ENCODE measurements at places on chromosomes 3 and 15.

- no peak for DNase-seq
Observed at GRCh38 chr15:91867581-91868026, 14.1 kb downstream of the SLCO3A1 start.

DNA sequence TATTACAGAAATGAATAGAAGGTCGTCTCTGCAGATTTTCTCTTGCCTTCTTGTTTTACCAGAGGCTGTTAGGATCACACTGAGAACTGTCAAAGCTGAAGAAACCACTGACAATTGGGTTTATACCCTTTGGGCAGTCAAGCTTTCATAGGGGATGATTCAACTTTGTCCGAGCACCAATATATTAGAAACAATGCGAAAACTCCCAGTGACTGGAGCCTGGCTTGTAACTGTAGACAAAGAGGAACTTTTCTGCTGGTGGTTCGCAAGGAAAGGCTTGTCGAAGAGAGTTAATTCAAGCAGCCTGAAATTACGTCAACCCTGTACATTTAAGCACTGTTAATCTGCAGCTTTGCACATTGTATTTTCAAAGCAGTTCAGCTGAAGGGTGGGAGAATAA is 193.2 kb upstream of the ZNF385D start:
- DNase-seq = no peak

DNA sequence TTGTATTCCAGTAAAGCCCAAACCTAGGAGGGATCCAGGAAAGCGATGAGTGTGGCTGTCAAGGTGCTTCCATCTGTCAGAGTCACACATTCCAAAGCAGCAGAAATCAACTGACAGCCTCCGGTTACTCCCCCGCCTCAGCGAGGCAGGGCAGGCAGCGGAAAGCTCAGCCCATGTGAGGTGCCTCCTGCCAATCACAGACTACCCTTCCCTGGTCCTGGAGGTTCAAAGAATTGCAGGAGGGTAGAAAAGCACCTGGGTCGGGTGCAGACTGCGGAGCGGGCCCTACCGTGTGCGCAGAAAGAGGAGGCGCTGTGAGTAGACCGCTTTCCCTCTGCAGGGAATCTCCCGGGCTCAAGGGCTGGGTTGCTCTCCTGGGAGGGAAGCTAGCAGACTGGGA is at the start of gene UPK1B:
Gene UPK1B, plus strand, starts transcription at position 274 of the 400 bp plus-strand sequence. CDS start 13,144 bp downstream, outside the sequence.
- no peak for DNase-seq

- DNase-seq = no peak
Observed at GRCh38 chr15:62083194-62084154, 16.7 kb downstream of the C2CD4A start.

GRCh38 chr3:187954873-187955586 is 198.9 kb upstream of the LPP start:
- DNase-seq = no peak

DNA sequence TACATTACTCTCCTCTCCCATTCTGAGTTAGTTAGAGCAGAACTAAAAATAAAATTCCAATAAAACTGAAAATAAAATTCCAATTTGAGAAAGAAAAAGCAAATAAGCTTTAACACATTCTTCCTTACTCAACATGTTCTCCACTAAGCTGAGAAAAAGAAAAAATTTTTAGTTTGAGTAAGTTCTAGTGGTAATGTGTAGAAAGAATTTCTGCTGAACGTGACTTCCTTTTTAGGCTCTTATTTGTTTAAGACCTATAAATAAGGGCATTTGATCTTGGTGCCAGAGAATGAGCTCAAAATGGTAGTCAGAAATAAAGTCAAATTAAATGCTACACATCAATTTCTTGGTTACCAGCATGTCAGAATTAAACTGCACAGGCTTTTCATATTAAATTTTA is 57.6 kb upstream of the ABHD10 start:
- DNase-seq = no peak

GRCh38 chr15:91265416-91265940 is 165.4 kb downstream of the SV2B start:
- DNase-seq = no peak

- DNase-seq = no peak
Observed at GRCh38 chr3:160312014-160312624, 86.9 kb downstream of the C3orf80 start.

DNA sequence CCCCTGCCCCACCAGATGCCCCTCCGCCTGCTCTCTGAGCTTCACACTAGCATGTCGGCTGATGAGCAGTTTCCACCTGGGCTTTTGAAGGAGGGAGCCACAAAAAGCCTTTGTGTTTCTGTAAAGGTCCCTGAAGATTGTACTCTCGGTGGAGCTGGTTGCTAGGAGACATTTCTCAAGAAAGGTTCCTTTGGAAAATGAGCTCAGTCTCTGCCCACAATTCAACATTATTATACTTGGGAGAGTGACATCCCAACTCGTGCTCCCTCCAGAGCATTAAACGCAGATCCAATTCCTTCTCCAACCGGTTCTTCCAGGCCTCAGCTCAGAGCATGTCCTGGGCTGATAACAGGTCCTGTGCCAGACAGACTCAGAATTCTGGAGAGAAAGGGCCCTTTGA is 26.8 kb upstream of the FAM107A start:
- no peak for DNase-seq

GRCh38 chr3:192827208-192827607 is 90.4 kb downstream of the MB21D2 start:
- DNase-seq = no peak

- no peak for DNase-seq
Observed at GRCh38 chr3:155958676-155959075, 88.2 kb downstream of the GMPS start.

DNA sequence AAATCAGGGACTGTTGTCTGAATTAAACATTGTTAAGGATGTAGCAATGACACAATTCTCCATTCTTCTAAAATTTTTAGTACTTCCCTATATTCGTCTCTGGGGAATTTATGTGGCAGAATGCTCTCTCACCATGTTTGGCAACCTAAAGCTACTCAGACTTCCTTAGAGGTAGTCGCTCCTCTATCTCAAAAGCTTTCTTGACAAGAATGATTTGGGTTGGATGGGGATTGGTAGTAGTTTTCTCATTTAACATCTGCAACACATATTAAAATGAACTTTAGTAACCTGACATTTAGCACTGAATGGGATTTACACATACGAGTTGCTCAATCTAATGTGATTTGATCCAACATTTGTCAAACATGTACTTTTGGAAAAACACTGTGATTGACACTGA is 233.3 kb downstream of the RBMS3 start:
- no peak for DNase-seq

GRCh38 chr3:125134952-125135351 is 77.6 kb downstream of the SLC12A8 start:
- no peak for DNase-seq

DNA sequence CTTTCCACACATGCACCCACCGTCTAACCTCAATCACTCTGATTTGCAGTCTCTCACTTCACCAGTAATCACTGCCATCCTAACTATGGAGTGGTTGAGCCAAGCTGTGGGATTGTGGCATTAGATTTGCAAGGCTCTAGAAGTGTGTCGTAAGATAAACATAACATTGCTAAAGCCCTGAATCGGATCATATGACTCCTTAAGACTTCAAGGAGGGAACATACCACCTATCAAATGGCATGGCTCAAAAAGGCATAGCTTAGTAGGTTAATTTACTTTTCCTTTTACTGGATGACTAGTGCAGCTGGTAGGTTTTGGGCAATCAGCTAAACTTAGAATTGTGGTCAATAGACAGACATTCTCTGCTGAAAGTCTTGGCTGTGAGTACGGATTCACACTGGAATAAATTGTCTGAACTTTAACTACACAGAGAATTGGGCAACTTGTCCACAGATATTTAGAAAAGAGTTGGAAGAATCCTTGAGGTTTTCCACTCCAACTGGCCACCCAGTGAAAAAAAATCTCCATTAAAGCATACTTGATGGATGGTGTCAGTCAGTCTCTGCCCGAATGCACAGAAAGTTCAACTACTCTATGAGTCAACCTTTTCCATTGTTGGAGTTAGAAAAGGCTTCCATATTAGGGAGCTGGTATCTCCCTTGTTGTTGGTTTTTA is 476.7 kb upstream of the CBLB start:
- DNase-seq = no peak

DNA sequence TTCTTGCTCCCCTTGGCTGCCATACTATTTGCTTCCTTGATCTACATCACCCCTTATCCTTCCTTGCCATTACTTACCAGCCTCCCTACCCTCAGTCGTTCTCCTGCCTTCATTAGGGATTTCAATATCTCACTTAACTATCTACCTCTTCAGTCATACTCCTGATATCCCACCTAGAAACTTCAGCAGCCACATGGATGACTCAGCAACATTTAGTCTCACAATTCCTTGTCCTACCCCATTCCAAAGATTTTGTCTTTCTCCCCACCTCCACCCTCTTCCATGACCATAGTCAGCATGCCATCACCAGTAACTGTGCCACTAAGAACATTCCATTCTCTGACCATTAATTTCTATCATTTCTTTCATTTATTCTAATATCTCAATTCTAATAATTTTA is 18.4 kb downstream of the UPK1B start:
- DNase-seq = no peak

DNA sequence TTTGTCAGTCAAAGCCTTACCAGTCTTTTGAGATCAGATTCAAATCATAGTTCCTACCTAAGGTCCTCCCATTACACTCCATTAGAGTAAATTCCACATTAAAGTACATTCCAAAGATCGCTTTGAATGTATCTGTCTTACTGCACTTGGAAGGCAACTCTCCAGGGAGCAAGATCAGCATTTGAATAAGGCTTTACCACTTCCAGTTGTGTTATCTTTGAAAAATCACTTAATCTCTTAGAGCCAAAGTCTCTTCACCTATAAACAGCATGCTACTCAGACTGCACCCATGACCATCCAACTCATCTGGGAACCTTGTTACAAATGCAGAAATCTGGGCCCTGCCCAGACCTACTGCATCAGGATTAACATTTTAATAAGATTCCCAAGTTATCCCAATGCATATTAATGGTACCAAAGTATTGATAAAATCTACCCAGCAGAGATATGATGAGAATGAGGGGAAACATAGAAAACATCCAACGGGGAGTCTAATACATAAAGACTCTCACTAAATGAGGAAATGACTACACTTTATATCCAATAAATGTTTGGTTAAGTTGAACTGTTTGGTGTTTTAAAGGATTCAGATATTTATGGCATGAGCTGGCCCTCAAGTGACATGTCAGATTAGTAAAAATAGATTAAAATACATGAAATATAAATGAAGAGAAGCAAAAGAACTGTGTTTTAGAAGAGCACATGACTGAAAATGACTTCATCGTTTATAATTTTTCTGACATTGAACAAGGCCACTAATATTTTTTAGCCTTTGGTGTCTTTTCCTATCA is 75.9 kb downstream of the TNIK start:
- DNase-seq = no peak

DNA sequence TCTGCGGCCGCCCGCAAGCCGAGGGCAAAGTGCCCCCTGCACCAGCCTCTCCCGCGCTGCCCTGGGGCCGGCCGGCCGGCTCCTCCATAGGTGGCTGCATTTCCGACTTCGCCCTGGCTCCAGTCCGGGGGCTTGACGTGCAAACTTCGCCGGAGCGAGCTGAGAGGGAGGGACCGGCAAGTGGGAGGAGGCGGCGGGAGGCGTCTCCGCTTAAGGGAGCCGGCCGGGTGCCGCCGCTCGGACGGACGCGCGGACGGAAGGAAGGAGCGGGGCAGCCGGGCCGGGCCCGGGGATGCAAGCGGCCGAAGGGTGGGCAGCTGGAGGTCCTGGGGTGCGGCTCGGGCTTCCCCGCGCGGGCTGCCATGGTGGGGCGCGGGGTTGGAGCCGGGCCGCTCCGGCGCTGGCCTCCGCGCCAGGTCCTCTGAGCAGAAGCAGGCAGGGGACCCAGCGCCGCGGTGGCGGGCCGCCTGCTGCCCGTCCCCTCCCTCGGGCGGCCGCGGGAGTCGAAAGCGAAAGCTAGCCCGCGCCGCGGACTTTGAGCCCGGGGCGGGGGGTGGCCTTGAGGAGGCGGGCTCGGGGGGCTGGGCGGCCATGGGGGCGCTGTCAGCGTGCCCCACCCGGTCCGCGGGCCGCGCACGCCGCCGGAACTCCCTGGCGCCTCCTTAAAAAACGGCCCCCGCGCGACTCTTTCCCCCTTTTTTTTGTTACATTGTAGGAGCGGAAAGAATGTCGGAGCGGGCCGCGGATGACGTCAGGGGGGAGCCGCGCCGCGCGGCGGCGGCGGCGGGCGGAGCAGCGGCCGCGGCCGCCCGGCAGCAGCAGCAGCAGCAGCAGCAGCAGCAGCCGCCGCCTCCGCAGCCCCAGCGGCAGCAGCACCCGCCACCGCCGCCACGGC is at the start of gene SCAANT1:
Gene SCAANT1, minus strand, starts transcription at position 511 of the 895 bp plus-strand sequence.
- DNase-seq = peak; percentile 73

GRCh38 chr3:55655544-55655943 is 168.4 kb upstream of the WNT5A start:
- DNase-seq = no peak

Data from activated CD8-positive, alpha-beta memory T cell treated with anti-CD3 and anti-CD28 coated beads for 4 hours (primary cell).